ENCODE measurements at places on chromosomes 5 and 9. TPM values are rescaled to one million over a fixed set of nuclear protein-coding genes. Genes with fewer than 3 reads are reported as not detected.

DNA sequence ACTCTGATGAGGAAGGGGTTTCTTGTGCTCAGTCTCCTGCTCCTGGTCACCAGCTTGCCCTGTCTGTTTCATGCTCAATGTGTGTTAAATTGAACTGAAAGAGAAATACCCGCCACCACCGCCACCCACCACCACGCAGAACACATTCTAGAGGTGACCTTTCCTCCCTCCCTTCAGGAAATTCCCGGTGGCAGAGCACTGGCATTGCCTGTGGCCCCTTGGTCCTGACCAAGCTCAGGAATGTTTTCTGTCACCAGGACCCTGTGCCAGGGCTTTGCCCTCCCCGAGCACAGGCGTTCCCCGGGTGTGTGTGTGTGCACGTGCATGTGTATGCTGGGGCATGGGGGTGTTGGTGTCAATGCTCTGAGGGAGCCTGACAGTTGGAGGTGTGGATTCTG is 10.2 kb upstream of the SLC25A51 start:
- no peak for DNase-seq

- DNase-seq = no peak
Measured at GRCh38 chr5:44332285-44332971, 56.8 kb downstream of the FGF10 start.

DNA sequence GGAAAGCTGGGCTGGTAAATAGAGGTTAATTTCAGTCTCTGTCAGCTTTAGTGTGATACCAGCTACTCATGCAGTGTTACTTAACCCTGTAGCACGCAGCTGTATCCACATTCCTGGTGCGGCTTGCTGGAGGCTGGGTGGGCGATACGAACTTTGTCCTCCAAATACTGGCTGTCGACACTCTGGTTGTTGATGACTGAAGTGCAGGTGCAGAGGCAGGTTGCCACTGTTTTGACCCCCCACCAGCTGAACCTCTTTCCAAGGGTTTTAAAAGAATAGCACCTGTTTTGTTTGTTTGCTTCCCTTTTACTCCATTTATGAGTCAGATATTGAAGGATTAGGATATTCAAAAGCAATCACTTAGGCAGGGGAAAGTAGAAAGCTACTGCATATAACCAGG is 4.4 kb upstream of the RABGAP1 start:
- no peak for DNase-seq

The KLHL3 gene
- total RNA-seq = 3.0 TPM

The RLN2 gene
- total RNA-seq = not detected

All from natural killer cell treated with Interleukin-12 subunit alpha and Interleukin-12 subunit beta and Interleukin-15 and Interleukin-18, amount 100 ng/mL, for 72 hours (primary cell).